ENCODE measurements at places on chromosomes 12 and 14.
A peak's percentile ranks its signal among the peaks of the same experiment; 100 is the strongest.

- peak; percentile 7 for DNase-seq
Observed at GRCh38 chr12:71840231-71840847, 780 bp downstream of the TBC1D15 start.

DNA sequence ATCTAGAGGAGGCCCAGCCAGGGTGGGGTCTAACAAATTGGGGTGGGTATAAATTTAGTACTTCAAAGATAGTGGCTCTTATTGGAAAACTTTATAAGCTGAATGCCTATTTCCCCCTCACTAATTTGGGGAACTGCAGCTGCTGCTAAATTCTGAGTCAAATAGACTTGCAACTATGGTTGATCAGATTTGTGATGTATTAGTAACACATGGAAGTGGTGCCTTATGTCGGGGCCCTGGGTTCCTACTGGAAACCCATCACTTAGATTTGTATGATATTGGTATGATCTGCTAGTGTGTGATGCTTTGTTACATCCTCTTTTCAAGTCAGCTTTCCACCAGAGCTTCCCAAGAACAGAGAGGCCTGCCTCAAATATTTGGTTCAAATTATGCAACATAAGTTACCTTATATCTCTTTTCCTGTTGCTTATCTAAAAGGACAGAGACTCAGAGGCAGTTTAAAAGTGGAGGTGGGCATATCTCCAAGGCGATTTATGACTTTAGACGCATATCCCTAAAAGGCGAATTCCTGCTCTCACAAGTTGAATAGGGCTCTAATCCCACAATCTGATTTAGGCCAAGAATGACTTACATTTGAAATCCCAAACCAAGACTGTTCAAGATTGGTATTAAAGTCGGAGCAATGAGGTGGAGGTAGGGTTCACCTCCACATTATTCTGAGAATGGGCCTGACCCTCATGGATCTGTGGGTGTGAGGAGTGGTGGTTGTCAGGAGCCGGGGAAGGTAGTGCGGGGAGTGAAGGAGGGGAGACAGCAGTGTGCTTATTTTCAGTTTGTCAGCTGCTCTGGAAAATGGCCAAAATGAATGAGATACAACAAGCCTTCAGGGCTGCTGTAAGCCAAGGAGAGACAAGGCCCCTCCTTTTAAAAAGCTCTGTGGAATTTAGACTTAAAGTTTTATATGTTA is 425.8 kb downstream of the RAD51B start:
- no peak for DNase-seq

DNA sequence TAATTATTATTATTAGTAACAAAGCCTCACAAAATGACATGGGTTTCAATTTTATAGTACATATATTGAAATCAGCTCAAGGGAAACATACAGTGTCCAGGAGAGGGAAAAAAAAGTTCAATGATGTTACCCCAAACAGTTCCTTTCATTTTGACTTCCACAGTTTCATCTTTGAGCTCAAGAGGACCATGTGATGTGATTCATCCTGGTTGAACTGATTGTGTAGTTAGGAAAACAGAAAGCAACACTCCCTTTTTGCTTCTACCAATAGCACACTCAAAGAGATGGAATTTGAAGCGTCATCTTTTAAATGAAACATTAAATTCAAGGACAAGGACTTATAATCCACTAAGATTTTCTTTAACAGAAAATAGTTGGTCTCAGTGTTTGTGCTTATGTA is 461.0 kb downstream of the FOXG1 start:
- DNase-seq: no peak

DNA sequence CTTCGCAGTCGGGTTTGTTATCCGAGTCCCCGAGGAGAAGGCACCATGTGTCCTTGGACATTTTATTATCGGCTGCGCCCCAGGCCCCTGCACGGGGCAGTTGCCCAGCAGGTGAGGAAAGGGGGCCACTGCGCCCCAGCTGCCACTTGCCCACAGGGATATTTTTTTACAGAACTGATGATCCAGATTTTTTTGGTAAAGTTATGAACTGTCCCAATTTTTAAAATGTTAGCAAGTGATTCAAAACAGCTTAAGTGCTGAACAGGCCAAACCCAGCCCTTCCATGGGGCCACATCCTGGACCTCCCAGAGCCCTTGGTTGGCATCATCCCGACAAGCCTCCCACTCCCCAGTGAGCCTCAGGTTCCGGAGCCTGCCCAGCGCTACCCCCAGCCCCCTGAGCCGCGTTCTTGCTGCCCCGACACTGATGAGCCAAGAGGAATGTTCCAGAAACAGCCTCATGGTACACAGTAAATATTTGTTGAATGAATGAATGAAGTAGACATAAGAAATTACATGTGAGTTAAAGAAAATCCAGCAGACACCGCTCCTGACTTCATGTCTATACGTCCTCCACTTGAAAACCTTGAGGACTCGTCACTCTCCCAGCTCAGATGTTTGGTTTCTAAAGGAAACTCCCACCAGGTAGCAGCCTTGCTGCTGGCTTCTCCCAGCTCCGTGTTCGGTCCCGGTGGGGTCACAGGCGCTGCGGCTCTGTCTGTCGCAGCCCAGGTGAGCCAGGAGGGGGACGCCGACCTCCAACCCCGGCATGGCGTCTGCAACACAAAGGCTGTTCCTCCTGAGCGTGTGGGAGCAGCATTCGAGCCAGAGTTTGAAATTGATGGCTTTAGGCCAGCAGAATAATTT is 88.5 kb downstream of the ADGRD1 start:
- no peak for DNase-seq

DNA sequence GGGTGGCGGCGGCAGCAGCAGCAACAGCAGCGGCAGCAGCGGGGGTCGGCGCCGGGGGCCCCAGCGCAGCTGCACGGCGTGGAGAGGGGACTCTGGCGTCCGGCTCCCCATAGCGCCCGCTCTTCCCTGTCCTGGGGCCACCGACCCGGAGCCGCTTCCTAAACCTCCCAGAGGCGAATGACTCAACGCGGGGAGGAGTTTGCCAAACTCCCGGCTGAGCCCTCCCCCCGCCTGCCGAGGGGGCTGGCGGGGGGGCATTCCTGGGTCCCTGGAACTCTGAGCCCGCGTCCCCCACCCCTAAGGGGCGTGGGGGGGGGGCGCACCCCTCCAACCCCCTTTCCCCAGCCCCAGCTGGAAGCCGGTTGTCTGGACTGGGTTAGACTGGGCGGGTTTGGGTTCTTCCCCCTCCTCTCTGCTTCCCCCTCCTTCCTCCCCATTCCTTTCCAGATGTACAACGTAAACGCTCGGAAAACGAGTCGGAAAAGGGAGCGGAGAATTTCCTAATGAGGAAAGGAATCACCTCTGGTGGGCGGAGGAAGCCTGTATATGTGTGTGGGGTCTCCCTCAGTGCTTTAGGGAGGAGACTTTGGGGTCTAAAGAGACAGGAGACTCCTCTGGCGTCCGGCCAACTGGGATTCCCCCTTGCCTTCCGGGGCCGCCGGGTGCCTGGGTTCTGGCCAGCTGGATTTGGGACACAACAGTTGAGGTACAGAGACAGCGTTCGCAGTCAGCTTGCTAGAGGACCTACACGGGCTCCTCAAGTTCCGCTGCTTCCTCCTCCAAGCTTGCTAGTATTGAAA is at the start of gene ITGA5:
ITGA5 (minus strand) TSS at position 179 of the 800 bp plus-strand sequence; CDS start at position 111, 68 bp downstream.
- DNase-seq: no peak

DNA sequence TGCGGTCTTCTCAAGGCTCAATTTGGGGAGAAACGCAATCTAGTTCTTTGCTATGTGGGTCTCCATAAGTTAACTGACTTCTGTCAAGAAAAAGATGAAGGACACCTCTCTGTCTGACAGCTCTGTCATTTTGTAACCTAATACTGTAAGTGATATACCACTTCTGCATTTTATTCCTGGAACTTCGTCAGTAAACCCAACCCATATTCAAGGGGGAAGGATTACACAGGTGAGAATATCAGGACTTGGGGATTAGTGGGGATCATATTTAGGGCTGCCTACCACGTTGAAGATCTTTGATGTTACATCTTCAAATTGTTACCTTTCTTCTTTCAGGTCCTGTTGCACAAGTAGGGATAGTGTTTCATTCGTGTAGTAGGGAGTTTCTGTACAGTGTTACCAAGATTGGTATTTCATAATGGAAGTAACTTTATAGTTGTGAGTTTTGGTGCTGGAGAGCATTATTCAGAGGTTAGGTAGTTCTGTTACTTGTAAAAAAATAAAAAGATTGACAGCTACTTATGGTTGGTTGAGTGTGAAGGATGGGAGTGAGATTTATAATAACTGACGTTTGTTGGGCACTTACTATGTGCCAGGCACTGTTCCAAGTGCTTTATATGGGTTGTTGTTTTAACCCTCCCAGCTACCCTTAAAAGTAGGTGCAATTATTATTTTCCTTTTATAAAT is 1.6 kb downstream of the TMEM260 start:
- DNase-seq: no peak

- DNase-seq: no peak
Observed at GRCh38 chr14:35934499-35934898, 108.4 kb downstream of the BRMS1L start.

GRCh38 chr12:105343836-105344235 is 13.3 kb downstream of the C12orf75 start:
- DNase-seq: no peak

DNA sequence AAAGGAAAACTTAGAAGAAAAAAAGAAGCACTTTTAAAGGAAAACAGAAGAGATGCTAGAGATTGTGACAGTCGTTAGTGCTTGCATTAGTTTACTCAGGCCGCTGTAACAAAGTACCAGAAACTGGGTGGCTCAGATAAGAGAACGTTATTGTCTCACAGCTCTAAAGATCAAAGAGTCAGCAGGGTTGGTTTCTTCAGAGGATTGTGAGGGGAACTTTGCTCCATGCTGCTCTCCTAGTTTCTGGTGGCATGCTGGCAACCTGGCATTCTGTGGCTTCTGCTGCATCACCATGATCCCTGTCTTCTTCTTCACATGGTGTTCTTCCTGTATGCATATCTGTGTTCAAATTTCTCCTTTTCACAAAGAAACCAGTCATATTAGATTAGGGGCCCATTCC is 119.4 kb upstream of the PLEKHA5 start:
- DNase-seq: no peak

DNA sequence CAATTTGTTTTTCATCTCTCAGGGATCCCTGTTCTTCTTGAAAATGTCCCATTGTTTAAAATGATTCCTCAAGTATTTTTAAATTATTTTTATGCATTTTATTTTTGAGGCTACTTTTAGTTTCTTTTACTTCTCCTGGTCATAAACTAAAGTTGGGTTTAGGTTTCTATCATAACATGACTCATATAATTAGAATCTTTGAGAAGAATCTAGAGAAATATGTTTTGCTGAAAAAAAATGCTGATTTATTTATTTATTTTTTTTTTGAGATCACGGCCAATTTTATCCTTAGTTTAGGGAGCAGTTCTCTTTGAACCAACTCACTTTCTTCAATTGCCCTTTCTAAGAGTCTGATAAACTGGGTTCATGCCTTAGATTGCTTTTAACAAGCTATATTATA is 1157.1 kb downstream of the BCL11B start:
- DNase-seq: no peak

DNA sequence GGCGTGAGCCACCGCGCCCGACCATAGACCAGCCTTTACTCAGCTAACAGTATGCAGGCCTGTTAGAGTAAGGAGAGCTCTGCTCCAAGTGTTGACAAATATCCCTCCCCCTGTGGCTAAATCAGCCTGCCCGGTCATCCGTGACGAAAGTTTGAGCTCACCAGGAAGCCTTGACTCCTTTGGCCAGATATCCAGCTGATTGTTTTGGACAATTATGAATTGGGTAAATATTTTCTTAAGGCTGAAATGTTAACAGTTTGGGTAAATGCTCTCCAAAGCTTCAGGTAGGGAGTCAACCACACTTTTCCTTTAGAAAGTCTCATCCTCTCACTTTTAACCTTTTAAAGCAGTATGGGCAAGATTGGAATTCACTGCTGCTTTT is 157.9 kb downstream of the PAWR start:
- no peak for DNase-seq

GRCh38 chr14:70827752-70828151 is 18.4 kb upstream of the MAP3K9 start:
- no peak for DNase-seq

GRCh38 chr12:21600196-21600595 is 4.5 kb downstream of the GYS2 start:
- no peak for DNase-seq

DNA sequence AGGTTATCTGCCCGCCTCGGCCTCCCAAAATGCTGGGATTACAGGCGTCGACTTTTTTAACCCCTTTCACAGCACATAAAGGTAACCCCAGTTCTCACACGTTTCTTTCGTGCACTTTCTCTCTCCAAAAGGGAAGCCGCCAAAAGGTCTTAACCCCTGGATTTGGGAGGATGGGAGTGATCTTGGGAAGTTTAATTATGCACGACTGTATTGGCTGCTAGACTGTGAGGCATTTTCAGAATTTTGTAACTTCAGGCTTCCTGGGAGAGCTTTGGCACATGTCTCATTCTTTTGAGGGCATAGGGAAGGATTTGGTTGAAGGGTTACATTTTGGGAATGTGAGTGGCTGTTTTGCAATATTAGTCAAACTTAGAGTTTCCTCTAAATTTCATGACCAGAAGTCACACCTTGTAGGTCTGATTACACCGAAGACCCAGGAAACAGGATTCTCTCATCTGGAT is 1.4 kb upstream of the SMARCC2 start:
- no peak for DNase-seq

All from AG04449 (cell line).